ENCODE measurements at places on chromosomes 3 and 15.

- no peak for DNase-seq
These were observed 13.9 kb downstream of the EOMES start for GRCh38 chr3:27708250-27708649.

DNA sequence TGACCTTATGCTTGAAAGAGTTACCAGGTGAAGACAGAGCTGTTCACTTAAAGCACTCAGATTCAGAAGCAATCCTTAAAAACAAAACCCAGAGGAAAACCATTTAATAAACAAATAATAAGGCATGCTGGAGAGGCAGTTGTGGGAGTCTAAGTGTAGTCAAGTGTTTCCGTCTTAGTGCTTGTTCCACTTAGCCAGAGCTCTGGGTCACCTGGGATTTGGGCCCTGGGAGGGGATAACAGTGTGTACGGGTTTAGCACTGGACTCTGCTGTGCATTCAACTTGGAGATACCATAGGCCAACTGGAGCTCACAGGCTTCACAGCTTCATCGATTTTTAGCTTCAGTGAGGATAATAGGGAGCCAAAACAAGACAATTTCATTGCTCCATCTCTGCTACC is 444.6 kb downstream of the CNTN4 start:
- DNase-seq, result peak; percentile 55

DNA sequence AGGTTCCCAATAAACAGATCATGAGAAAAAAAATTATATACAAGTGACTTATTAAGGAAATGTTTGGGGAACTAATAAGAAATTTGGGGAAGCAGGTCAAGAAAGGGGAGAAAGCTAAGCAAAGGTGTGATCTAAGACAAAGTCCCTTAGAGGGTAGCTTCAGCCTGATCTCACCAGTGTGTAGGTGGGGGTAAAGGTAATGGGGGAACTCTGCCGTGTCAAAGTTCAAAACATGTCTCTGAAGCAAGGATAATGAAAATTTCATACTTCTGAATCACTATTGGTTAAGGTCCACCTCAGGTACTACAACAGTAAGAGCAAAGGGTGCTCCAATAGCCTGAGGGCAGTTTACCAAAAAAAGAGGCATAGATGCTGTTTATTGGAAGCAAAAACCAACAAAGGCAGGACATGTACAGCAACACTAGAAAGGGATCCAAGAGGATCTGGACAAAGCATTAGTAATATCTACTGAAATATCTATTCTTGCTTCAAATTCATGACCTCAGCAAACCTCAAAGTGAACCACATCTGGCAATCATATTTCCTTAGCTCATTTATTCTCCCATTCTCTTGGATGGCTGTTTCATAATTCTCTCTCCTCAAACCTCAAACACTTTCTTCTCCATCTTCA is 6.9 kb downstream of the ACAD11 start:
- DNase-seq, result no peak

GRCh38 chr3:35659768-35660167 is 20.4 kb downstream of the ARPP21 start:
- DNase-seq, result no peak

GRCh38 chr3:119288669-119289403 is 5.3 kb upstream of the ARHGAP31 start:
- DNase-seq, result no peak

- no peak for DNase-seq
These were observed 54.4 kb upstream of the HERC1 start for GRCh38 chr15:63888146-63888545.

DNA sequence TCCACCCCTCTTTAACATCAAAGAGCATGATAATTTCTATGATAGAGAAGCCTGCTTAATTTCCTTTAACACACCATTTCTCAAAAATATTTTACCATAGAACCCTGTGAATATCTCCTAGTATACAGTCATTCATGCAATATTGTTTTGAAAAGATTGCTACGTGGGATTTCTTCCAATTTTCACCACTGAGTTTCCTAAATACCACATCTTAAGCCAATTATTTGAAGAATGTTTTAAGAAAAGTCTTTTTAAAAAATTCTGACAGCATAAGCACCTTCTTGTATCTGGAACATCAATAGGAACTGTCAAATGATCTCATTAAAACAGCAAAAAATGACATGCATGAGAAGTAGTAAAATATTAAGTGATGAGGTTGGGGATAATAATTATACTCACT is 1126.7 kb downstream of the TUSC7 start:
- DNase-seq, result no peak
